ENCODE measurements at places on chromosomes 5 and 9.

- no peak for DNase-seq
Measured at GRCh38 chr9:70477907-70478480, 63.5 kb upstream of the KLF9 start.

DNA sequence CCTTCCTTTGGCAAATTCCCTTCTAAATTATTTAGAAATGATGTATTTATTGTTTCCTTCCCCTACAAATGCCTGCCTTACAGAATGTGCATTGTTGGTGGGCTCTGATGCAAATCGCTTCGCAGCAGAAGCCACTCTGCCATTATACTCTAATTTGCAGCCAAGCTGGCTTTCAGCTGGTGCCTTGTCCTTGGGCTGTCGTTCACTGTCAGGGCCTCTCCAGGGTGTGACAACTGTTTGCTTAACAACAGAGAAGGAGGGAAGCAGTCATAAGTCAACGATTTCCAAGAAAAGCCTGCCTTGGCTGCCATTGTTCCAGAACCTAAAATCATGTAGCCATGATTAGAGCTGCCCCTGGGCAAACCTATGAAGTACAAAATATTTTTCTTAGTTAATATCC, 260.1 kb upstream of the RGMB start:
- no peak for DNase-seq

- DNase-seq: no peak
Measured at GRCh38 chr9:10793306-10793705, 180.5 kb upstream of the PTPRD start.

GRCh38 chr9:34989946-34990635, 546 bp downstream of the DNAJB5 start:
- no peak for DNase-seq

- DNase-seq: no peak
Measured at GRCh38 chr9:38022995-38023394, 46.0 kb downstream of the SHB start.

DNA sequence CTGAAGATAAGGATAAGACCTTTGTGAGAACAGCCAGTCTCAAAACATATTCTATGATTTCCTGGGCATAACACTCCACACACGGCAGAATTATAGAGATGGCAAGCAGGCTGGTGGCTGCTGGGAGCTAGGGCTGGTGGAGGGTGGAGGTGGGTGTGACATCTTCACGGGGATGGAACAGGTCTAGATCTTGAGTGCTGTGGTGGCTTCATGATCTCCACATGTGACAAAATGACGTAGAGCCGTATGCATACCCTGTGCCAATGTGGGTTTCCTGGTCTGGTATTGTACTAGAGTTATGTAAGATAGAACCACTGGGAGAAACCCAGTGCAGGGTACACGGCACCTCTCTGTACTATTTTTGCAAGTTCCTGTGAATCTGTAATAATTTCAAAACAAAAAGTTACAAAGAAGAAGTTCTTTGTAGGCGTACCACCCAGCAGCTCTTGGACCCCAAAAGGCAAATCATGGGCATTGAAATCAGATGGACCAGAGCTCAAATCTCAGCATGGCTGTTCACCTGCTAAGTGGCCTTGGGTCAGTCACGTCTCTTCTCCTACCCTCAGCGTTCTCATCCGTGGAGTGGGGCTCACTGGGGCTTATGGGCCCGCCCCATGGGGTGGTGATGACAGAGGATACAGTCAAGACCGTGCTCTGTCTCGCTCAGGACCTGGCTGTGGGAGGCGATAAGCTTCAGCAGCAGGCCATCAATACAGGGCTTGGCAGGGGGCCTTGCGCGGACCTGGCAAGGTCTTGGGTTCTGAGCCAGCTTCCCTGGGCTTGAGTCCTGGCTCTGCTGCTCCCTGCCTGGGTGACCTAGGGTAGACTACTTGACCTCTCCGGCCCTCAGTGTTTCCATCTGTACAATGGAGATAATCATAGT, 74.7 kb upstream of the UNC5A start:
- no peak for DNase-seq

DNA sequence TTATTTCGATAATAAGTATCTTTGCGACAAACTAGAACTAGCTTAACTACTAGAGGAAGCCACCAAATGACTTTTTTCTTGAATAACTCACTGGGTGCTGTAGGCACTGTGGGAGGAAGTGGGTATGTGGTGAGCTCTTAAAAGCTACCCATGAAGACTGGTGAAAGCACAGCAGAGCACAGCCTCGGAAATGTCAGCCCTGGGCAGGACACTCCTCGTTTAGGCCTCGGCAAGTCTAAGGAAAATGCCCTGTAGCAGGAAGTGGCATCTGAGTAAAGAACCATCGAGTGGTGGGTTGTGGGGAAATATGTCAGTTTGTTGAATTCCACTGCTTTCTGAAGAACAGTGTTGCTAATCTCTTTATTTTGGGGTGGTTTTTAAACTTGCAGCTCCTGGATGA, 44.0 kb upstream of the NCS1 start:
- peak; percentile 82 for DNase-seq

GRCh38 chr5:1867114-1867814, 15.5 kb downstream of the IRX4 start:
- DNase-seq: no peak

- no peak for DNase-seq
Measured at GRCh38 chr5:162514116-162514515, 446.5 kb downstream of the GABRG2 start.

- DNase-seq: no peak
Measured at GRCh38 chr5:147645197-147645596, 135.3 kb upstream of the DPYSL3 start.

GRCh38 chr5:98656125-98656795, 117.2 kb upstream of the RGMB start:
- no peak for DNase-seq

GRCh38 chr5:116409591-116410296, 164.9 kb downstream of the SEMA6A start:
- DNase-seq: no peak

DNA sequence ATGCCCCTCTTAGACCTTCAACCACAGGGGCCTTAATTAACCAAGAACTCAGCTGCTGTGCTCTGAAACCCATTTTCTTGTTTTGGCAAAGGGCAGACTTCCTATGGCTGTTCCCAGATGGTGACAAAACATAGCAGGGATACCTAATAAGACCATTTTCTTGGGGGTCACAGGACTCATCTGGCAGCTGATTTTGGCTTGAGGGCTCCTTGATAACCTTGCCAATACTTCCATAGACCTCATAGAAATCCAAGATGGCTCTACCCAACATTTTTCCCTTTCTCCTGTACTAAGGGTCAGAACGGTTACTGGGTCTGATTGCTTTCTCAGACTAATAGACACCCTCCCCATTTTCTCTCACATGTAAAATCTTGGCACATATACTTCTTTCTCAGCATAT, 757.7 kb upstream of the SEMA6A start:
- DNase-seq: no peak

- no peak for DNase-seq
Measured at GRCh38 chr9:84659313-84659712, 10.2 kb upstream of the NTRK2 start.

GRCh38 chr9:1713841-1714240, 301.3 kb upstream of the SMARCA2 start:
- DNase-seq: no peak

DNA sequence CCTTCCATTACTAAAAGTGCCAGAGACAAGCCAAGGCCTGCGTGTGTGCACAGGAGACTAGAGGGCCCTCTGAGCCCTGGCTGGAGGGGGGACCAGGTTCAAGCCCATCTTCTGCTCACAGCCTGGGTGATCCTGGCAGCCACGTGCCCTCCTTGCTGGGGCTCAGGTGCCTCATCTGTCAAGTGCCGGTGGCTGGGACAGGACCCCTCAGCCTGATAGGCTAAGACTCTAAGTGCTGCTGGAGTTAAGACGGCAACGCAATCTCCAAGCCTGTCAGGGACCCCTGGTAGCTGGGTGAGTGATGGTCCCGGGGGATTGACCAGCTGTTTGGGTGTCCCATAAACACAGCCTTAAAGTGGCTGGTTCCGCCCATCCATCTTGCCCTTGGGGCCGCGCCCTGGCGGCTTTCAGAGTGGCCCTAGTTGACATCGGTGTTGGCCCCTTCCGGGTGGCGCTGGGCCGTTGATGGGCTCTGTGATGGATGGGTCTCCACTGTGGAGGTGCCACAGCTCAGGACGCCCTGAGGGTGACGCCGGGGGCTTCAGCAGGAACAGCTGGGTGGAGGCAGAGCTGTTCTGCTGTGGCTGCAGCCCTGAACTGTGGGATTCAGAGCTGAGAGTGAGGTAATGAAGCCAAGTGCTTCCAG, 136.2 kb downstream of the BARX1 start:
- DNase-seq: no peak

GRCh38 chr5:136046246-136046645, 17.5 kb downstream of the TGFBI start:
- no peak for DNase-seq

DNA sequence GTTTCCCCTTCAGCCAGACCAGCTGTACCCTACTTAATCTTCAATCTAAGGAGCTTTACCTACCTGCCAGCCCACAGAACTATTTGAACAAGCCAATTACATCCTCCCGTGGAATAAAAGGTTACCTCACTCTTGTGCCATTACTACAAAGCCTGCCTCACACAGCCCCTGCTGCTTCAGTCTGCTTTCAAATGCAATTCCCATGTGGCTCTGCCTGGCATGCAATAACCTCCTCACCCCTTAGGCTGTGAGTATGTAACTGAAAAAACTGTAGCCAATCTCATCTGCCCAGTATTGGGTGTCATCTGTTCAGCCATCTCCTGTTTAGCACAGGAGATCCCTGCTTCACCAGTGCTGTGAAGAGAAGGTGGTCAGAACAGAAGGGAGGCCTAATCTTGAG, 6.1 kb upstream of the GCNT1 start:
- DNase-seq: no peak

DNA sequence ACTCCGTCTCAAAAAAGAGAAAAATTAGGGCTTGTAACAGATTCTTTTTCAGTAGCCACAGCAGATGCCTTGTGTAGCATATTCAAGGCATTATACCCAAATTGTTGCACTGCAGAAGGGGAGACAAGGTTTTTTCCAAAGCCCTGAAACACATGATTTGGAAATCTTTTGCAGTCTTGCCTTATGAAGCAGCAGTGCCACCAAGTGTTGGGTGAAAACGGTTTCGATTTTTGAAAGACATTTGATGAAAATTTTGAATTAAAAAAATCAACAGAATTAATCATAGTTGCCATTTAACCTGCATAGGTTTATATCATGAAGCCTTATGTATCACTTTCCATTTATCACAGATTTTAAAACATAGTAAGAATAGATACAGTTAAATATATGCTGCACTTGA, 479.5 kb downstream of the TAF11L14 start:
- no peak for DNase-seq

- no peak for DNase-seq
Measured at GRCh38 chr5:129465776-129466344, 5.8 kb downstream of the ADAMTS19 start.

- DNase-seq: no peak
Measured at GRCh38 chr5:18375641-18376040, 741.4 kb downstream of the TAF11L14 start.

DNA sequence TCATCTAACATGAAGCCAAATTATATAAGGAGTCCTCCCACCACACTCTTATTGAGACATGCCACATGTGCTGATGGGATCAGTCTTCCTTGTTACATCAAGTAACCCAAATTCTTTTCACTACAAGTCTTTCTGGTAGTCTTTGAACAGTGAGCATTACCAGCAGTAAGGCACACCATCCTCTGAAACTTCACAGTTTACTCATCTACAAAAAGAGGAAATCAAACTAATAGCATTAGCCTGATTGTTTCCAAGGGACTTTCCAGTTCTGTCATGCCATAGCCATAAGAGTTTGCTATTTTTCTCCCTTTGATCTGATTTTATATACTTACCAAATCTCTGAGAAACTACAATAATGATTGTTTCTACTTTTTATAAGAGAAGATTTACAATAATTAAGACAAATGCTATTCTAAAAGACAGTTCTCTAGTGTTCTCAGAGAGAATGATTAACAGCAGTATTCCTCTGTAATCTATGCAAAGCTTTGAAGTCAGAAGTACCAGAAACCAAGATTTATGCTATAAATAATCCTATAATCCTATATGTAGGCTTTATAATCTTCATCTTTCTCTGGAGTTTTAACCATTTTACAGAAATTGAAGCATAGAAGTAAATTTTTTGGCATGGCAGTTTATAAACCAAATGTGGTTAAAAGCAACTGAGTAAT, 166.2 kb upstream of the ACO1 start:
- no peak for DNase-seq

DNA sequence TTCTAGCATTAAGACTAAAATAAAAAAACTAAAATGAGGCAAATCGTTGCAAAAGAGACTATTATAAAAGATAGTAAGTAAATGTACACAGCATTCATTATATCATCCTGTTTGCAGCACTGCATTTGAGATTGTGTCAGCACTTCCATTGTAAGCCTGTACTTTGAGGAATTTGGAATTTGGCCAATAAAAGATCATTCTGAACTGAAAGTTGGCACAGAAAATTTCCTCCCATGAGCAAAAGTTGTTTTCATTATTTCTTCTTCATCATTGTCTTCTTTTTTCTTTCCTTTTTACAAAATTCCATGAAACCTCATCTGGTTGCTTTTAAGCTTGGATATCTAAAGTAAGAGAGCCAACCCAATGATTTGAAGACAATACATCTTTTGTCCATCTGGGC, 199.3 kb upstream of the ADAMTSL1 start:
- DNase-seq: no peak

DNA sequence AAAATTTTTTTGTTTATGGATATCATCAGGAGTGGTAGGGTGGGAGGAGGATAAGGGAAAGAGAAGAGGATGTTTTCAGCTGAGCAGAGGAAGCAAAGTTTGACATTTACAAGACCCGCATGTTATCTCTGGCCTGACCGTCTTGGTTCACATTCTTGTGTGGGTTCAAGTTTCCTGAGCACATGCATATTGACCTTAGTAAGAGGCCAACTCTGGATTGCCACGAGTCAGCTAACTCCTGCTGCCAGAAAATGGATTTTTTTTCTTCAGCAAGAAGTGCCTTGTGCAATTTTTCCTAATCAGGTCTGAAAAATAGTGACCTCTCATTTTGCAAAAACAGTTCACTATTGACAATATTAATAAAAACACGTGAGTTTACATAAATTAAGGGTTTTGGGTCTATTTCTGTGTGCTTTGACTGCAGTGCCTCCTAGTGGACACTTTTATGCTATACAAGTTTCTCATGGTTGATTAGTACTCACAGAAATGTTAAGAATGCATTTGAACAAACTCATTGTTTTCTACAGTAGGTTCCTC, 27.1 kb upstream of the BASP1 start:
- DNase-seq: no peak

DNA sequence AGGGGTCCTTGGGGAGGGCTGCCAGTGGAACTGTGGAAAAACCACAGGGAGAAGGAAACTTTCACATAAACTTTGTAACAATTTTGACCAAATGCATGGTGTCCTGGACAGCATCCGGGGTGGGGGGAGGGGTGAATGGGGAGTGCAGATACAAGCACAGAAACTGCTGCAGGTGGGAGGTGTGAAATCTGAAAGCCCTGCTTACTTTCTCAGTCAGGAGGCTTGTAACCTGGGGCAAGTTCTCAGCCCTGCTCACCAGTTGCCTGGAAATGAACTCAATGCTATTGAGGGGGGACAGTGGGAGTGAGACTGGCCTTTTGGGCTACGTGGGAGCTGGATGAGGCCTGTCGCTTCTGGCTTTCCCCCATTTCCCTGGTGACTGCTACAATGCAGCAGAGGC, 694.5 kb upstream of the ZNF608 start:
- no peak for DNase-seq

- DNase-seq: peak; percentile 29
Measured at GRCh38 chr9:72300873-72301272, 64.1 kb downstream of the ZFAND5 start.
